ENCODE measurements at places on chromosomes 5 and 9. TPM values are rescaled to one million over a fixed set of nuclear protein-coding genes. Genes with fewer than 3 reads are reported as not detected.

ACTBL2 gene
- 0.89 TPM for total RNA-seq

IL12B gene
- not detected for total RNA-seq

PDGFRB gene
- total RNA-seq = 69.6 TPM

FOXD4 gene
- under 0.01 TPM for total RNA-seq

EHMT1 gene
- total RNA-seq = 30.6 TPM

OR13C5 gene
- total RNA-seq = not detected

CER1 gene
- total RNA-seq = not detected

MELK gene
- total RNA-seq = 3.0 TPM

RARS1 gene
- total RNA-seq = 243 TPM

ADAMTS19 gene
- 1.4 TPM for total RNA-seq

GHR gene
- 3.2 TPM for total RNA-seq

TXNDC8 gene
- total RNA-seq = not detected

C5orf34 gene
- total RNA-seq = 4.2 TPM

AIF1L gene
- total RNA-seq = 0.30 TPM

ANKRD20A1 gene
- not detected for total RNA-seq

MAMDC2 gene
- 0.30 TPM for total RNA-seq

AHRR gene
- total RNA-seq = 10.7 TPM

TSLP gene
- 0.42 TPM for total RNA-seq

ASPN gene
- not detected for total RNA-seq

MATR3 gene
- 232 TPM for total RNA-seq

KCNN2 gene
- total RNA-seq = 0.59 TPM

IFNK gene
- total RNA-seq = not detected

TRPM6 gene
- total RNA-seq = not detected

THBS4 gene
- 0.30 TPM for total RNA-seq

CRB2 gene
- not detected for total RNA-seq

TLX3 gene
- total RNA-seq = not detected

DBH gene
- total RNA-seq = not detected

STOML2 gene
- 109 TPM for total RNA-seq

TRIM36 gene
- 1.4 TPM for total RNA-seq

OSMR gene
- total RNA-seq = 111 TPM

IL5 gene
- not detected for total RNA-seq

SLC27A6 gene
- under 0.01 TPM for total RNA-seq

SPINK5 gene
- not detected for total RNA-seq

FAXDC2 gene
- 4.2 TPM for total RNA-seq

CLIC3 gene
- total RNA-seq = 3.3 TPM

WWC1 gene
- 1.2 TPM for total RNA-seq

CAVIN4 gene
- total RNA-seq = 2.4 TPM

CA9 gene
- total RNA-seq = 8.1 TPM

ABCA2 gene
- 46.0 TPM for total RNA-seq

ANKRD33B gene
- total RNA-seq = 2.4 TPM

NCS1 gene
- total RNA-seq = 127 TPM

GARIN3 gene
- not detected for total RNA-seq

HMMR gene
- total RNA-seq = 29.6 TPM

BAAT gene
- total RNA-seq = 0.23 TPM

CNTNAP3B gene
- total RNA-seq = 29.5 TPM

LMX1B gene
- not detected for total RNA-seq

SLC45A2 gene
- total RNA-seq = not detected

FOXD4L3 gene
- total RNA-seq = not detected

OTULINL gene
- 0.14 TPM for total RNA-seq

NREP gene
- 162 TPM for total RNA-seq

TRAF1 gene
- 2.1 TPM for total RNA-seq

SAPCD2 gene
- total RNA-seq = 5.7 TPM

PAEP gene
- not detected for total RNA-seq

SLCO4C1 gene
- total RNA-seq = not detected

TMEM250 gene
- 52.3 TPM for total RNA-seq

MEF2C gene
- 10.1 TPM for total RNA-seq
